T-cell (primary cell): ENCODE measurements at places on chromosomes 16 and 17.
A peak's percentile ranks its signal among the peaks of the same experiment; 100 is the strongest.

DNA sequence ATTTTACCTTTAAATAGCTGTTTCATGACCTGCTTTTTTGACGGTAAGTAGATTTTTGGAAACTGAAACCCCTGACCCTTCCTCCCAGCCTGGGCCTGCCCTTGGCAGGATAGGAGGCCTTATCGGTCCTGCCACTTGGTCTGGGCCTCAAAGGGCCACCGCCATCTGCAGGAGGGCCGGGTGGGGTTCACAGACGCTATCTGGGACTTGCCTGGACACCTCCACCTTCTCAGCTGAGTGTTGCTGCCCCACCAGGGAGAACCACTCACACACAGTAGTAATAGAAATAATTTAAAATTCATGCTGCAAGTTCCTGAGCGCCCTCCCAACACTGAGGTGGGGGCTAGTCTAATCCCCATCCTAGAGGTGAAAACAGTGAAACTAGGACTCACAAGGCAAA, 4.6 kb upstream of the NPRL3 start:
- no peaks in the 10 kb centered on the region for H3K4me1 ChIP-seq
- H3K27me3 ChIP-seq = peaks cover 13% of the 10 kb centered on the region
- no peak overlapping the region for H3K4me3 ChIP-seq

GRCh38 chr17:78889531-78889930, 13.5 kb downstream of the CEP295NL start:
- peak overlapping the region; percentile 69 for H3K27ac ChIP-seq
- no peak overlapping the region for H3K4me3 ChIP-seq
- peaks cover 21% of the 10 kb centered on the region for H3K27me3 ChIP-seq
- H3K4me1 ChIP-seq = peaks cover 39% of the 10 kb centered on the region
- H3K36me3 ChIP-seq = no peaks in the 10 kb centered on the region

DNA sequence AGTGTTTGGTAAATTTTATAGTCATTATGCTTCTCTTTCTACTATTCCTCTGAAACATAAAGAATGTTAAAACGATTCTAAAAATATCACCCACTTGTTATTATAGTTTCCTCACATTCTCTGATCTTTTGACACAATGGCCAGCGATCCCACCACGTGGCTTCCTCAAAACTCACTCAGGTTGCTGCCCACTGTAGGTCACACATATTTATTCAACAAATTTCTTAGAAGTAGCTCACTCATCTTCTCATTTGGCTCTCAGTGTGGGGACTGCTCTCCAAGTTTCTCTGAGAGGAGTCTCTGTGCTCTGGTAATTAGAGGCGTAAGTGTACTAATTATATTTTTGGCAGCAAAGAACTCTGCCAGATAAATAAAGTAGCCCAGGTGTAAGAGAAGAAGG, 465.4 kb downstream of the CDH11 start:
- DNase-seq = no peak
- no peaks in the 10 kb centered on the region for H3K4me1 ChIP-seq
- H3K36me3 ChIP-seq = no peaks in the 10 kb centered on the region
- no peak overlapping the region for H3K4me3 ChIP-seq
- no peak overlapping the region for H3K27ac ChIP-seq

GRCh38 chr17:73140566-73140965, 24.2 kb upstream of the SSTR2 start:
- peaks cover 7% of the 10 kb centered on the region for H3K4me1 ChIP-seq
- no peaks in the 10 kb centered on the region for H3K36me3 ChIP-seq
- no peak overlapping the region for H3K27ac ChIP-seq

- DNase-seq = no peak
- no peak overlapping the region for H3K4me3 ChIP-seq
- no peaks in the 10 kb centered on the region for H3K4me1 ChIP-seq
- no peak overlapping the region for H3K27ac ChIP-seq
These were observed 220.4 kb downstream of the CBLN1 start for GRCh38 chr16:49061137-49061714.

- peak; percentile 13 for DNase-seq
- H3K27ac ChIP-seq = no peak overlapping the region
- no peaks in the 10 kb centered on the region for H3K27me3 ChIP-seq
- H3K4me1 ChIP-seq = peaks cover 5% of the 10 kb centered on the region
These were observed 43.5 kb downstream of the REXO5 start for GRCh38 chr16:20849589-20850390.

DNA sequence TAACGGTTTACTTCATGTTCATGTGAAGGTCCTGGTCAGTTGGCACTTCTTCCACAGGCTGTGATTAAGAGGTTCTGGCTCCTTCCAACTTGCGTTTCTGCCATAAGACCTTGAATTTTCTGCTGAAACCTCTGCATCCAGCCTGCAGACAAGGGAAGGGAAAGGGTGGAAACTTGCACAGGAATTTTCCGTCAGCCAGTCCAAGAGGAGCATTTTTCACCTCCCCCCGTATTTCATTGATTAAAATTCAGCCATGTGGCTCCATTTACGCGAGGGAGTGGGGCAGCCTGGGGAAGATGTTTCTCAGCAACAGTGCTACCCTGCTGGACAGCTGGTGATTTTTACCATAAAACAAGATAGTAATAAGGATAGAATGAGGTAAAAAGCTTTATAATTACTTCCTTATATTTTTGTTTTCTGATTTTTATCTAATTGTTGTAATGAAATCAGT, 101.5 kb upstream of the SMIM36 start:
- no peak overlapping the region for H3K27ac ChIP-seq
- no peak for DNase-seq
- no peaks in the 10 kb centered on the region for H3K36me3 ChIP-seq
- H3K4me1 ChIP-seq = no peaks in the 10 kb centered on the region
- no peaks in the 10 kb centered on the region for H3K27me3 ChIP-seq
- H3K4me3 ChIP-seq = no peak overlapping the region

DNA sequence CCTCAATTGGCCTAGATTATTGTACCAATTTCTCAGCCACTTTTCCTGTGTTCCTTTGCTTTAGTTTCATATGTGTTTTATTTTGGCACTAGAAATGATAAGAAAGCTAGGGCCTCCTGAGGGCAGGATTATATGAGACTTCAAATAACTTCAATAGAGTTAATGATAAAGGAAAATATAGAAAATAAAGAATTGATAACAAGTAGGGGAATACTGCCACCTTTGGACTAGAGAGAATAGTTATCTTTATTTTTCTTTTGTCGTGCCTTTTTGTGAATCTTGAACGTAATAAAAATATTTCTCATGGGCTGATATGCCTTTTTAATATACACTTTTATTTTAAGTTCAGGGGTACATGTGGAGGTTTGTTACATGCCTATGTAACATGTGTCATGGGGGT, 29.3 kb upstream of the RBL2 start:
- no peak overlapping the region for H3K27ac ChIP-seq
- H3K36me3 ChIP-seq = no peaks in the 10 kb centered on the region
- no peak overlapping the region for H3K4me3 ChIP-seq
- H3K27me3 ChIP-seq = no peaks in the 10 kb centered on the region

GRCh38 chr16:2724816-2725348, 4.9 kb upstream of the PRSS27 start:
- no peak for DNase-seq
- H3K27ac ChIP-seq = no peak overlapping the region
- peaks cover 14% of the 10 kb centered on the region for H3K4me1 ChIP-seq
- H3K27me3 ChIP-seq = no peaks in the 10 kb centered on the region
- H3K4me3 ChIP-seq = no peak overlapping the region

DNA sequence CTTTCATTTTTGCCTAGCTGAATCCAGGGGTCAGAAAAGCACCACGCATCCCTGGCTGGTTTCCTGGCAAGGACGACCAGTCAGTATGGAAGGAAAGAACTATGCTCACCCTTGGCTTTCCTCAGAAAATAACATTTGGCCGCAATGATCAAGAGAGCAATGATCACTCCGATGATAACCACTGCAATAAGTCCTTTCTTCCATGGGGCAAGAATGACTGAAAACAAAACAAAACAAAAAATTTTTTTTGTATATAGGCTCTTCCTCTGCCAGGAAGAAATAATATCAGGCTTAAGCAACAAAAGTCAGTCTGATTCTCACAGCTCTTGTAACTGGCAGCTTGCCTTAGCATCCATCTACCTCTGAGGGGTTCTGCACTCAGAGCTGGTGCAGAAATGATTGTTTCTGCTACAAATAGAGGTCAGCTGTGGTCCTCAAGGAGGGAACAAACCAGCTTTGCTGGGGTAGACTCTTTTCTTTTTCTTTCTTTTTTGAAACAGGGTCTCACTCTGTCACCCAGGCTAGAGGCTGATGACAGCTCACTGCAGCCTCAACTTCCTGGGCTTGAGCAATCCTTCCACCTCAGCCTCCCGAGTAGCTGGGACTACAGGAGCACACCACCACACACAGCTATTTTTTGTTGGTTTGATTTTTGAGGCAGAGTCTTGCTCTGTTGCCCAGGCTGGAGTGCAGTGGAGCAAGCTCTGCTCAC, 35.7 kb downstream of the PECAM1 start:
- H3K27ac ChIP-seq = no peak overlapping the region
- no peak for DNase-seq
- peaks cover 4% of the 10 kb centered on the region for H3K4me1 ChIP-seq
- H3K36me3 ChIP-seq = peaks cover 54% of the 10 kb centered on the region
- no peak overlapping the region for H3K4me3 ChIP-seq
- no peaks in the 10 kb centered on the region for H3K27me3 ChIP-seq
